ENCODE measurements at places on chromosomes 2 and 18.
A peak's percentile ranks its signal among the peaks of the same experiment; 100 is the strongest.

DNA sequence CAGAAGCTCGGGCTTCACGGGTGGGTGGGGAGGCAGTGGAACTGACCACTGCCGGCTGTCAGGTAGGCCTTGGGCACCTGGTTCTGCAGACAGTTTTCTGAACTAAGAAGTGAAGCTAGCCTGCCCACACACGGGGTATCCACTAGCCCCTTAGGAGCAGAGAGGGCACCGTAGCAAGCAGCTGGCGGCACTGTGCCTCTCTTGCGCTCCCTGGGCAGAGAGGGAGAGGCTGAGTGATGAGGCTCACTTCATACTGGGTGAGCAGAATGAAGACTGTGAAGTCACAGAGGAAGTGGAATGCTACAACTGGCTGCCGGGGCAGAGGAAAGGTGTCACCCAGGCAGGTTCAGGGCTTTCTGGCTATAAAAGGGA, 753 bp downstream of the ITPRIPL1 start:
- DNase-seq, result peak; percentile 36

- DNase-seq, result no peak
Measured at GRCh38 chr2:131756141-131756907, 228.6 kb downstream of the CCDC74A start.

DNA sequence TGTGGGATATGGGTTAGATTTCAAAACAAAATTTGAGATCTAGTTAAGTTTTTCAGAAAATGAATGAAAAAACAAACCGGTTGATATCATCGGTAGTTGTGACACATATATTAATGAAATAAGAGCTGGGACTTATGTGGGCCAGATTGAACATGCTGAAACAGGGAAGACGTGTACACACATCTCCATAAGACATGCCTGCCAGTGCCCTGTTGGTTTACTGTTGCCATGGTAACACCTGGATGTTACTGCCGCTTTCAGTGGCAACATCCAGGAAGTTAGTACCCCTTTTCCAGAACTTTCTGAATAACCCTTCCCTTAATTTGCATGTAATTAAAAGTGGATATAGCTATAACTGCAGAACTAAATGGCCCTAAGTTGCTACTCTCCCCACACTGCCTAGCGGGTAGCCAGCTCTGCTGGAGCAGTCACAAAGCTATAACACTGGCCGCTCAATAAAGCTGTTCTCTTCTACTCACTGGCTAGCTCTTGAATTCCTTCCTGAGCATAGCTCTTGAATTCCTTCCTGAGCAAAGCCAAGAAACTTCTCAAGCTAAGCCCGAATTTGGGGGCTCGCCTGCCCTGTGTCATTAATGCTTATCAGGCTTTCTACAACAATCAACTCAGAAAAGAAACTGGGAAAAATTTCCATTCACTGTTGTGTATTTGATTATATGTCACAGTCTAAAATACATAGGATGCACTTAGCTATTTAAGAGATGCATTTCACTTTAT, 776.3 kb upstream of the CDH7 start:
- DNase-seq, result no peak

DNA sequence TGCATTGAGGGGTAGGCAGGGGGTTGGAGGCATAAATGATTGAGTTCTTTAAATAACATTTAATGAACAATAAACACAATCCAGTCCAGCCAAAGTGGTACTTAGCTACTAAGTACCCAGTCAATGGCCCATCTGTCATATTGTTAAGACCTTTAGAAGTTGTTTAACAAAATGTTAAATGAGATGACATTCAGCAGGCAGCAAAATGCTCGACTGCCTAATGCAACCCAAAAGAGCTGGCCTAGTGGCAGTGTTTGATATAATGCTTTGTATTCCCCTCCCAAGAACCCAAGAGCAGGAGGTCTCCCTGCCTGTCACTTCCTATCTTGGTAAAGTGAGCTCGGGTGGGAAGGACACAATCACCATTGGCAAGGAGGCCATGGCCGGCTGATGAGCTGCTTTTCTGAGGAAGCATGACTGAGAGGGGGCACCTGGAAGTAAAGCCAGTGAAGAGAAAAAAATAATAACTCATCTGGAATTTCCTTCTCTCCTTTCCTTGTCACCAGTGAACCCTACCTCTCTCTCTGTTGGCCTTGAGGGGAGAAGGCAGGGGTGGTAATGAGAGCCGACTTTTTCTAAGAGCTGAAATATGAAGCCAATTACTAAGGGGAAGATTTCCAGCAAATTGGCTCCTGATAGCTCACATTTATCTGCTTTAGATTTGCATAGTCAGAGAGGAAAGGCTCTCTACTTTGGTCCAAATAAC, 140.6 kb downstream of the C1D start:
- DNase-seq, result no peak

DNA sequence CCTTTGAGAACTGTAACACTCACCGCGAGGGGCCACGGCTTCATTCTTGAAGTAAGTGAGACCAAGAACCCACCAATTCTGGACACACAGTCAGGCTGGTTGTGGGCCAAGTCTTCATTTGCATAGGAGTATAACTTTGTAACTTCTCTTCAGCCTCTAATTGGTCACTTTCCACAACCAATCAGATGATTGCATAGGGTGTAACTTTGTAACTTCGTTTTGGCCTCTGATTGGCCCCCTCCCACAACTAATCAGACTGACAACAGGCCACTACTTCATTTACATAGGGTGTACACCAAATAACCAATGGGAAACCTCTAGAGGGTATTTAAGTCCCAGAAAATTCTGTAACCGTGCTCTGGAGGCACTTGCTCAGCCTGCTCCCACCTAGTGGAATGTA, 77.5 kb upstream of the TCF4 start:
- no peak for DNase-seq

- no peak for DNase-seq
Measured at GRCh38 chr18:58991167-58991798, 126.6 kb downstream of the ZNF532 start.

GRCh38 chr2:88032070-88032702, 15.8 kb upstream of the RNU2-63P start:
- no peak for DNase-seq

DNA sequence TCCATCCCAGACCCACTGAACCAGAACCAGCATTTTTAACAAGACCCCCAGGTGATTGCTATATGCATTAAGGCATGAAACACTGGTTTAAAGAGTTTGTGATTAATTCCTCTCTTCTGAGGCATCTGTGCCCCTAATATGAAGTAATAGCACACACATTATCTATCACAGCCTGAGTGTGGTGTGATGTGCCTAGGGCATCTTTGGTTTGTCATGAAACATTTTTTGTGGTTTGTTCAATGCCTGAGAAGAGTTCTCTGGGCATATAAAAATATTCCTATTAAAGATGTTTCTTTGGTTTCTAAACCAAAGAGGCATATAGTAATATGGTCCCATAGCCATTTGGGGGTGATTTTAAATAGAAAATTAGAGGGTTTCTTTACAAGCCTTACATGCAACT, 221.7 kb upstream of the SPOPL start:
- no peak for DNase-seq

DNA sequence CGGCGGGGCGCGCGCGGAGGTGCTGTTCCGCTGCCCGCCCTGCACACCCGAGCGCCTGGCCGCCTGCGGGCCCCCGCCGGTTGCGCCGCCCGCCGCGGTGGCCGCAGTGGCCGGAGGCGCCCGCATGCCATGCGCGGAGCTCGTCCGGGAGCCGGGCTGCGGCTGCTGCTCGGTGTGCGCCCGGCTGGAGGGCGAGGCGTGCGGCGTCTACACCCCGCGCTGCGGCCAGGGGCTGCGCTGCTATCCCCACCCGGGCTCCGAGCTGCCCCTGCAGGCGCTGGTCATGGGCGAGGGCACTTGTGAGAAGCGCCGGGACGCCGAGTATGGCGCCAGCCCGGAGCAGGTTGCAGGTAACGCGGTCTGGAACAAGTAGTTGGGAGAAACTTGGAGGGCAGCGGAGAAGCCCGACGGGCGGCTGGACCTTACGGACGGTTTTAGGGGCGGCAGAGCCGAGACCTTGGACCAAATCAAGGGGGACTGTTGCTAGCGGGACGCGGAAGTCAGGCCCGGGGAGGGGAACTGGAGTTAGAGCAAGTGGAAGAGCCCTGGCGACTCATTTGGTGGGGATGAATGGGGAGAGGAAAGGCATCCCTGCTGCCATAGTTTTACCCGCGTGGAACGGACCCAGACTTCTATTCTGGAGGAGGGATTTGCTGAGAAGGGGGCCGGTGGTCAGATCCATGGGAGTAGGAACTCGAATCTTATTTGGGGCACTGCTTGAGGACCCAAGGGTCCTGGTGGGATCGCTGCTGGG, 573 bp downstream of the IGFBP2 start:
- no peak for DNase-seq

DNA sequence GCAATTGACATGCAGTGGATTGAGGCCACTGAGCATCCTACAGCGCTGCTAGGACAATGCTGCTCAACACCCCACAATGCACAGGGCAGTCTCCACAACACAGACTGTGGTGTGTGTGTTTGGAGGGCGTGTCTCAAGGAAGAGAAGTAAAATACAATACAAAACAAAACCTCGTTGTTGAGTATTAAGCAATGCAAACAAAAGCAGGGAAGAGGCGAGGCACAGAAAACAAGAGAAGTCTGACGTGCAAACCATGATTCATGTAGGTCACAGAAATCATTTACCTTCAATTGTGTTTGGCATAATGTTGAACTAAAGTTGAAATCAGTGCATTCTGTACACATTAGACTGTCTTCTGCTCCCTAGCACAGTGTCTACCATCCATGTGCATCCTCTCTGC, 260.9 kb downstream of the PHLPP1 start:
- DNase-seq, result no peak

GRCh38 chr2:80579756-80580155, 275.2 kb upstream of the LRRTM1 start:
- no peak for DNase-seq

- DNase-seq, result no peak
Measured at GRCh38 chr2:45396671-45397070, 214.4 kb downstream of the SRBD1 start.

DNA sequence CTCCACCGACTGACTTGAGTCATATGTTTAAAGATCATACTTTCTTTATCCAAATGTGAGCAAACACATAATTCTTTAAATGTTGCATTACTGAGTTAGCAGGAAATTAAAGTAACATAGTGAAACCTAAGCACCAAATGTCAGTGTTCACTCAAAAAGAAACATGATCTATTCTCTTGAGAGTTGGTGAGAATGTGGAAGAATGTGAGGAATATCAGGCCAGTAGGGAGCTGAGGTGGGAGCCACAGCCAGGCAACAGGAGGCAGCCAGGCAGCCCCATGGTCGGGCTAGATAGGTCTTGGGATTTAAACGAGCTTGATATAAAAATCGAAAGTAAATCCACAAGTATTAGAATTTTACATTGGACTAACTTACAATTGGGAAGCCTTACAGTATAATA, 198.1 kb upstream of the SH3BP4 start:
- DNase-seq, result no peak

- no peak for DNase-seq
Measured at GRCh38 chr2:70385966-70386595, 84.2 kb upstream of the FAM136A start.

DNA sequence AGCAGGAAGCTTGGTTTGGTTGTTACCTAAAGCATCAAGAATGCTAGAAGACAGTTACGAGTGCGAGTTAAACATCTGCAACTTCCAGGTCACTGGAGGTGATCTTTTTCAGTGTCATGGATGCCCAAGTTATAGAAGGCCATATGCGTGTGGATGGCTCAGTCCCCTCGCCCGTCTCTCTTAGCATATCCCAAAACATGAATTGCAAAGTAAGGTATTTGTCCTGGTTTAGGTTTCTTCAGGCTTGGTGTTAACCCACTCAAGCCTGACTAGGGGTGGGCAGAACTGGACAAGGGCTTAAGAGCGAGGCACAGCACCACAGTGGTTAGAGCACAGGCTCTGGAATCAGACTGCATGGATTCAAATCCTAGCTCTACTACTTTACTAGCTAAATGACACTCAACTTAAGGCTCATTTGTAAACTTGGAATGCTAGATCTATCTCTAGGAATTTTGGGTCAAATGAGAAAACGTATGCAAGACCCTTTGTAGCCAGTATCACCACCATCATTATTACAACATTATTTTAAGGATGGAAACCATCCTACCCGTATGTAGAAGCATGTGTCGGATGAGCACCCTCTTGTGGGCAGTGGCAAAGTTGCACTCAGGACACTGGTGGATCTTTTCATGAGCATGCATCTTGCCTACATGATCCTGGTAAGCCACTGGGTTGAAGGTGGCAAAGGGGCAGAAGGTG, 11.2 kb downstream of the ZNF142 start:
- peak; percentile 14 for DNase-seq

DNA sequence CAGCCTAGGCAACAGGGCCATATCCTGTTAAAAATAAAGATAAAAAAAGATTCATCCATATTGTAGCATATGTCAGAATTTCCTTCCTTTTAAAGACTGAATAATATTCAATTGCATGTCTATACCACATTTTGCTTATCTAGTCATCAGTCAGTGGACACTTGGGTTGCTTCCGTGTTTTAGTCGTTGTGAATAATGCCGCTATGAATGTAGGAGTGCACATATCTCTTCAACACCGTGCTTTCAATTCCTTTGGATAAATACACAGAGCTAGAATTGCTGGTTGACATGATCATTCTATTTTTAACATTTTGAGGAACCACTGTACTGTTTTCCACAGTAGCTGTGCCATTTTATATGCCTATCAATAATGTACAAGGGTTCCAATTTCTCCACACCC, 14.0 kb upstream of the PLB1 start:
- DNase-seq, result no peak

DNA sequence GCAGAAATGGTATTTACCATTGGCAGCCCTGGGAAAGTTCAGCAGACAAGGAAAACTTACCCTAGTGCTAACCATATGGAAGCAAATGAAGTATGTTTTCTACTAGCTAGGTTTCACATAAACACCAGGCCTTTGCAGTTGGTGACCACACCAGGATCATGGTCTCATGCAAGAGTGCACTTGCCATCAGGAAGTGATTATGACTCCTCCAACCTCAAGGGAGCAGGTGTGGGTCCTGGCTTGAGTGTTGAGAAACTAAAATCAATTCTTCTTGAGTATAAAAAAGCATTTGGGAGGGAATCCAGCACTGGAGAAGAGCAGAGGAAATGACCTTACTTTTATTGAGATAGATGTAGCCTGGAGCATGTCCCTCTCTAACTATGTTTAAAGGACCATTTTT, 56.8 kb upstream of the SPAG16 start:
- DNase-seq, result no peak

GRCh38 chr2:170224692-170225294, 46.8 kb downstream of the MYO3B start:
- DNase-seq, result no peak

Data from activated T-helper 1 cell treated with Interleukin-2 at 50 U/mL for 16 hours (primary cell).